ENCODE measurements at places on chromosomes 3 and 15. TPM values are rescaled to one million over a fixed set of nuclear protein-coding genes. Genes with fewer than 3 reads are reported as not detected.

- H3K4me3 ChIP-seq: no peak overlapping the region
- no peak overlapping the region for H3K27ac ChIP-seq
- H3K27me3 ChIP-seq: no peaks in the 10 kb centered on the region
- peak; percentile 14 for DNase-seq
- peaks cover 6% of the 10 kb centered on the region for H3K4me1 ChIP-seq
- no peaks in the 10 kb centered on the region for H3K36me3 ChIP-seq
Measured at GRCh38 chr3:71548705-71549384, 34.7 kb downstream of the FOXP1 start.

DNA sequence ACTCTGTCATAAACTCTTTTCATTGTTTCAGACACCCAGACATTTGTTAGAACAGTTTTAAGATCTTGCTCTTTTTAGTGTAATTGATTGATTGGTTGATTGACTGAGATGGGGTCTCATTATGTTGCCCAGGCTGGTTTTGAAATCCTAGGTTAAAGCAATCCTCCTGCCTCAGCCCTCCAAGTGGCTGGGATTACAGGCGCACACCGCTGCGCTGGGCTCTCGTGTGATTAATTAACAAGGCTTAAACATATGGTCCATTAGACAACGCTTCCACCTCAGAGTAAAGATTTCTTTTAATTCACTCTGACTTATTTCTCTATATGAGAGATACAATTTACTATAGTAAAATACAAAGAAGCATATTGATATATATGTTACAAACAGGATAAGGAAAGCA, 114.0 kb upstream of the C2CD4B start:
- no peaks in the 10 kb centered on the region for H3K36me3 ChIP-seq
- H3K4me3 ChIP-seq: no peak overlapping the region
- no peak for DNase-seq
- peaks cover 3% of the 10 kb centered on the region for H3K27me3 ChIP-seq
- no peaks in the 10 kb centered on the region for H3K4me1 ChIP-seq

DNA sequence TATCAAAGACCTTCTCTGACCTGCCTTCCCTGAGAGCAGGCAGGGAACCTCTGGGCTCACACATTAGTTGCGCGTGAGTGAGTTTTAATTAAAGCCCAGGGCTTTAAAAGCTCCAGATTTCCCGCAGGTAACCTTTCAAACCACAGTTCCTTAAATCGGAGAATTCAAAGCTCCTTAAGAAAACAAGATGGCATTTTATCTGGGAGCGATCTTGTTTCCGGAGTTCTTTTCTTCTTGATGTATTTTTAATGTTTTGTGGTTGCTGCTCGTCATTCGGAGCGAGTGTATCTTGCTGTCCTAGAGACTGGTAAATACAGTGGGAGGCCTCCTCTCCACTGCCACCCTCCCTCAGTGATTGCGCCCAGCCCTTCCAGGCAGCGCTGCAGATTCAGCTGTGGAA, 284.3 kb downstream of the CLSTN2 start:
- H3K27me3 ChIP-seq: no peaks in the 10 kb centered on the region
- DNase-seq: no peak
- no peak overlapping the region for H3K27ac ChIP-seq
- H3K36me3 ChIP-seq: no peaks in the 10 kb centered on the region
- no peak overlapping the region for H3K4me3 ChIP-seq

- DNase-seq: no peak
- H3K27ac ChIP-seq: no peak overlapping the region
- no peaks in the 10 kb centered on the region for H3K27me3 ChIP-seq
Measured at GRCh38 chr3:187447737-187448136, 79.6 kb downstream of the RTP4 start.

GRCh38 chr3:18580268-18580667, 155.1 kb upstream of the SATB1 start:
- no peaks in the 10 kb centered on the region for H3K4me1 ChIP-seq
- H3K27ac ChIP-seq: no peak overlapping the region
- DNase-seq: no peak
- H3K4me3 ChIP-seq: no peak overlapping the region

- no peaks in the 10 kb centered on the region for H3K27me3 ChIP-seq
- no peak overlapping the region for H3K4me3 ChIP-seq
- peak; percentile 2 for DNase-seq
- no peaks in the 10 kb centered on the region for H3K4me1 ChIP-seq
Measured at GRCh38 chr3:14042680-14043079, 82.0 kb downstream of the CHCHD4 start.

DNA sequence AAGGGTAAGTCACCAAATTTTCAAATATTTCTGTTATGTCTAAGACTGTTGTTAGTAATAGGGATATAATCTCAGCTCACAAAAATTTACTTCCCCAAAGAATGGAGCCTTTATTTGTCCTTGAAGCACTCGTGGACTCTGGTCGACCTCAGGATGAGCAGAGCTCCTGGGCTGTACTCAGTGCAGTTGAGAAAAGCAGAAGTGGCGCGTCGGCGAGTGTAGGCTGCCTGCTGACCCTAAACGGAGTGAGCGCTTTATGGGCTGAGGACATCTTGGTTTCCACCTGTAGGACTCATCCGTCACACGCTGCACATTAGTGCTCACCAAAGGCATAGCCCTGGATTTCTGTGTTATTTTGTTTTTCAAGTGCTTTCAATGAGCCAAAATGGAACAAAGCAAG, 11.0 kb downstream of the GABRA5 start:
- H3K36me3 ChIP-seq: no peaks in the 10 kb centered on the region
- H3K27me3 ChIP-seq: peaks cover 18% of the 10 kb centered on the region
- no peak overlapping the region for H3K27ac ChIP-seq
- DNase-seq: no peak
- no peaks in the 10 kb centered on the region for H3K4me1 ChIP-seq

DNA sequence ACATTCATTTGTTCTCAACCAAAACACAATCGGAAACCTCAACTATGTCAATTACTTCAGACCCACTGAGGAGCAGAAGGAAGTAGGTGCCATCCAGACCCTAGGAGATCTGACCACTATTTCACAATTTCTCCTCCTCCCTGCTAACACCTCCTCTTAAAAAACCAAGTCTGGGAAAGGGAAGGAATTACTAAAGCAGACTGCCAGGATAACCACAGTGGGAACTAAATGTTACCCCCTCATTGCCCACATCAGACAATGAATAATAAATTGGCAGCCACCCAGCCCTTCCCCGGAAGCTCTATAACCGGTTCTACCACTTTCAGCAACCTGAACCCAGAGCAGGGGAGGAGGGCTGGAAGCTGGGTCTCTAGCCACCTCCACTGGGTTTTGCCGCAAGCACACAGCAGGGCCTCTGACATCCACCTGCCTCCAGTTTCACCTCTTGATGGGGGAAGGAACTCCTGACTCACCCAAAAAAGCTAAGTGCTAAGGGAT, 17.6 kb downstream of the C15orf62 start:
- DNase-seq: peak; percentile 76
- peaks cover 5% of the 10 kb centered on the region for H3K36me3 ChIP-seq
- H3K27me3 ChIP-seq: no peaks in the 10 kb centered on the region

DNA sequence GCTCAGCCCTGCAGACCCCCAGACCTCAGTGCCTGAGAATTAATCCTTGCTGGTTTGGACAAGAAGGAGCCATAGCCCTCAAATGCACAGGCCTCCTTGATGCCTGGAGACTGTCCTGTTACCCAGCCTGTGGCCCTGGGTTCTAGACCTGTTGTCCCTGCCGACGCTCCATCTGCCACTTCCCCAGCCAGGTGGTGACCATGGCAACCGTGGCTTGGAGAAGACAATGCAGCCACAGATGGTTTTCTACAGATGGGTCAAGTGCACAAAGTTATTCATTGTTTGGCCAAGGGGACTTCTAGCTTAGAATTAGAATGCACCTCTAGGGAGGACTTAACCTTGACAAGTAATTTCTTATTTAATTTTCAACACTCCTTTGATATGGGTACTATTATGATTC, 297.1 kb downstream of the UACA start:
- H3K27ac ChIP-seq: no peak overlapping the region
- no peak overlapping the region for H3K4me3 ChIP-seq
- DNase-seq: no peak
- no peaks in the 10 kb centered on the region for H3K36me3 ChIP-seq
- H3K27me3 ChIP-seq: no peaks in the 10 kb centered on the region

Gene KBTBD13
- 0.23 TPM for total RNA-seq
